ENCODE measurements at places on chromosomes 4 and X. TPM values are rescaled to one million over a fixed set of nuclear protein-coding genes. Genes with fewer than 3 reads are reported as not detected.
A peak's percentile ranks its signal among the peaks of the same experiment; 100 is the strongest.

The STK32B gene
- 7.8 TPM for polyA plus RNA-seq

The LNX1 gene
- 5.1 TPM for polyA plus RNA-seq

The MAGEB17 gene
- 0.13 TPM for polyA plus RNA-seq

The DMRTC1B gene
- 0.62 TPM for polyA plus RNA-seq

The LRAT gene
- 0.26 TPM for polyA plus RNA-seq

The TLR6 gene
- polyA plus RNA-seq, result 1.4 TPM

The RHOXF1 gene
- polyA plus RNA-seq, result not detected

The TLR2 gene
- 2.6 TPM for polyA plus RNA-seq

The ODAPH gene
- polyA plus RNA-seq, result not detected

DNA sequence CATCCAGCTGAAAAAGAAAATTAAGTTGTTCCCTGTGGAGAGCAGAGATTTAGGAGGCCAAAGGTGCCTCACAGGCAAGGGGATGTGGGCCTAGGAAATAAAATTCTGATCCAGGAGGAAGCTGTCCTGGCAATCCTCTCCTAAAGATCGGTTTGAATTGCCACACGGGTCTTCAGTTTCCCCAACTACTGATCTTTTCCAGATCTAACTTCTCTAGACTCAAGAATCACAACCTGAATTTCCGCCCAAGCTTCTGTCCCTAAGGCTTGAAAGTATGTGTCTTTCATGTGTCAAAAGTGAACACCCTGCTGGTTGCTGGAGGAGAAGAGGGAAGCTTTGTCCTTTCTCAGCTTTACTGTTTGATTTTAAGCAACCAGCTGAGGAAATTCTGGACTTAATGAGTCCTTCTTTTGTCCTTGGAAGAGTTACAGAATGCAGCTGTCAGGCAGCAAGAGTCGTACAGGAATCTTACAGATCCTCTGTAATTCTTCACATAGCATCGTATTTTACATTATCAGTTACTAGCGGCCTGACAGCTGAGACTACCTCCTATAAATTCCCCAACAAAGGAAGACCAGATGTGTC, 93.8 kb downstream of the INPP4B start:
- peak; percentile 32 for DNase-seq

DNA sequence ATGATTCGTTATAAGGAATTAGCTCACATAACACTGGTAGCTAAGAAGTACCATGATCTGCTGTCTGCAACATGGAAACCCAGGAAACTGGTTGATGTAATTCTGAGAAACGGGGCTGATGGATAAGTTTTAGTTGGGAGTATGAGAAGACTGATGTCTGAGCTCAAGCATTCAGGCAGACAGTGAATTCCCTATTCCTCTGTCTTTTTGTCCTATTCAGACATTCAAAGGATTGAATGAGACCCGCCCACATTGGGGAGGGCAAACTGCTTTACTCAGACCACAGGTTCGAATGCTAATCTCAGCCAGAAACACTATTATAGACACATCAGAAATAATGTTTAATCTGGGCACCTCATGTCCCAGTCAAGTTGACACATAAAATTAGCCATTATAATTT, 515.5 kb downstream of the STPG2 start:
- no peak for DNase-seq

GRCh38 chr4:169582203-169582602, 30.2 kb downstream of the NEK1 start:
- no peak for DNase-seq

DNA sequence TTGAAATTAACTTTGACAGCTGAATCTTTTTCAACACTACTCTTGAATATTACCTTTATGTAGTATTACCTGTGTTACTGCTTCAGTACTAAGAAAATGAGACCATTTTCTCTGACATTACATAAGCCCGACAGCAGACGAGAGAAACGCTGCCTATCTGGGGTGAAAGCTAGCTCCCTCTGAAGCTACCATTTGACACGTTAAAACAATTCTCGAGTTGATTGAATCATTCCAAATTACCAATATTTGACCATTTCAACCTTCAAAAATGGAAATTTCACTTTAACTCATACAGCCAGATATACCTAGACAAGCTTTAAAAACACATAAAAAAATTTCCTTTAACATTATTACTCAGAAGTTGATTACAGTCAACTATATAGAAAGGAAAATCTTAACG, 836 bp downstream of the GPM6A start:
- no peak for DNase-seq

GRCh38 chrX:26581091-26581490, 365.1 kb downstream of the MAGEB5 start:
- no peak for DNase-seq

GRCh38 chr4:153335665-153336064, 8.8 kb upstream of the MND1 start:
- DNase-seq, result no peak

DNA sequence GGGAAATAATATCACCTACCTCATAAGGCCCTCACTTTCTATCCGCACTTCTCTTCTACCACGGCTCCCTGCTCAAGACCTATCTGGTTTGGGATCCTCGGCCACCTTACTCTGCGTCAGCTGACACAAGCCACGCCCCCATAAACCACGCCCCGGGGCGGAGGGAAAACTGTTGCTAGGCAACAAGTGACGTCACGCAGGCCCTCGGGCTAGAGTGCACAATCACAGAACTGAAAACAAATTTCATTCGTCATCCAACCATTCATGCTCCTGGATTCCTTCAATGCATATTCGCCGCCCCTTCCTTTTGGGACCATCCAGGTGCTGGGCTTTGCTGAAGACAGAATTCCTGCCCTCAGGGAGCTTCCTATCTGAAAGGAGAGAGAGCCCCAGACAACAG, 66.3 kb downstream of the SMC1A start:
- DNase-seq, result no peak

GRCh38 chrX:38018766-38019425, 12.5 kb downstream of the SYTL5 start:
- peak; percentile 16 for DNase-seq

DNA sequence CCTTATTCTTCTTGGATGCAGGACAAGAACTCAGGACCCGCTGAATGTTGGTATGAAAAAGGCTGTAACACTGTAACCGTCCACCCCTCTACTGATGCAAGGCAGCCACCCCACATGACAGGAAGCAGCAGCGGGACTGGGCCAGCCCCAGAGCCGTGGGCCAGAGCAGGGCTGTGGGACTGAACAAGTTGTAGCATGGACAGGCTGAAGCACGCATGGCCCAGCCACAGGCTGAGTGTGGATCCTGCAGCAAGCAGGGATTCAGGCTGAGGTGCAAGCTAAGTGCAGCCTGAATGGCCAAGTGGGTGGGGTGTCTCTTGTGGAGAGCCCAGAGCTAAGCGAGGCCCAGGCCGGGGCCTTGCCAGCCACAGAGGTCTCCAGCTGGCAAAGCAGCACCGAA, 632.2 kb downstream of the SPOCK3 start:
- no peak for DNase-seq

DNA sequence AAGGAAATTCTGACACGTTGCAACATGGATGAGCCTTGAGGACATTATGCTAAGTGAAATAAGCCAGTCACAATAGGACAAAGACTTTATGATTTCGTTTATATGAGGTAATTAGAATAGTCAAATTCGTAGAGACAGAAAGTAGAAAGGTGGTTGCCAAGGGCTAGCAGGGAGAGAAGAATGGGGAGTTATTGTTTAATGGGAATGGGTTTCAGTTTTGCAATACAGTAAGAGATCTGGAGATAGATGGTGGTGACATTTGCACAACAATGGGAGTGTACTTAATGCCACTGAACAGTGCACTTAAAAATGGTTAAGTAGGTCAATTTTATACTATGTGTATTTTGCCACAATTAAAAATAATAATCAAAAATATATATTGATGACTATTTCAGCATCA, 43.4 kb upstream of the TMEM154 start:
- DNase-seq, result no peak

GRCh38 chrX:39897741-39898097, 200.0 kb downstream of the BCOR start:
- no peak for DNase-seq

DNA sequence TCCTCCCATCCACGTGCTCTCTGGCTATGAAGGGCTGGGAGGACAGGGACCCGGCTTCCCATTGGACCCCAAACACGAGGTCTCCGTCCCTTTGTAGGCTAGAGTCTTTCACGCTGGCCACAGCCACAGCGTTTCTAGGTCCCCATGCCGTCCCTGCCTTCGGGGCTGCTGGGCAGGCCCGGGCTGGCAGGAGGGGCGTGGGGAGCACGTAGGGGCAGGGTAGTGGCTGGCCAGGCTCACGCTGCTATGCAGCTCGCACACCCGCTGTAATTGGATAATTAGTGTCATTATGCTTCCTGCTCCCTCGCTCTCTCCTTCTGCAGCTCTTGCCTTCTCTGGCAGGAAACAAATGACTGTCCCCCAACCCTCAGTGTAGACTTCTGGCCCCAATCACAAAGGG, 9.8 kb downstream of the ATP2B3 start:
- no peak for DNase-seq

GRCh38 chrX:110394651-110395050, 36.0 kb downstream of the RTL9 start:
- no peak for DNase-seq

GRCh38 chr4:145795521-145795920, 115.6 kb downstream of the C4orf51 start:
- DNase-seq, result no peak

GRCh38 chr4:1351854-1352566, 5.0 kb downstream of the UVSSA start:
- peak; percentile 80 for DNase-seq

- DNase-seq, result no peak
Observed at GRCh38 chr4:89658701-89659024, 178.3 kb downstream of the SNCA start.

DNA sequence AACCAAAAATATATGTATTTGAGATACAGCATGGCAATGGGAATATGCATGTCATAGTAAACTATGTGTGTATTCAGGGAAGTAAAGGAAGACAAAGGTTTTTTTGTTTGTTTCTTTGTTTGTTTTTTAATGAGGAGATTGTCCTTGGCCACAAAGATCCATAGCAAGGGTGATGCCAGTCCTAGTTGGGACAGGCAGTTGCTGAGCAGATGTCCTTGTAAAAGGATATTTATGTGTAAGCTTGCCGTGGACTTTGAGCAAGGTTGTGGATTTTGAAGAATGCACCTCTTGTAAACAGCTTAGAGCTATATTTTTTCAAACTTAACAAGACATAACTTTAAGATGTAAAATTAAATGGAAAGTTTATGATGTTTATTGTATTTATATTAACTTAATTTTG, 69.9 kb upstream of the GABRE start:
- DNase-seq, result no peak

- no peak for DNase-seq
Observed at GRCh38 chr4:37424753-37425152, 180.2 kb downstream of the NWD2 start.

GRCh38 chr4:36414248-36414647, 132.8 kb downstream of the DTHD1 start:
- DNase-seq, result no peak

- peak; percentile 71 for DNase-seq
Observed at GRCh38 chrX:111270339-111270738, at the start of gene CAPN6. Gene CAPN6 (minus strand): TSS chrX:111270483. CDS start chrX:111263936, 6,547 bp downstream.

DNA sequence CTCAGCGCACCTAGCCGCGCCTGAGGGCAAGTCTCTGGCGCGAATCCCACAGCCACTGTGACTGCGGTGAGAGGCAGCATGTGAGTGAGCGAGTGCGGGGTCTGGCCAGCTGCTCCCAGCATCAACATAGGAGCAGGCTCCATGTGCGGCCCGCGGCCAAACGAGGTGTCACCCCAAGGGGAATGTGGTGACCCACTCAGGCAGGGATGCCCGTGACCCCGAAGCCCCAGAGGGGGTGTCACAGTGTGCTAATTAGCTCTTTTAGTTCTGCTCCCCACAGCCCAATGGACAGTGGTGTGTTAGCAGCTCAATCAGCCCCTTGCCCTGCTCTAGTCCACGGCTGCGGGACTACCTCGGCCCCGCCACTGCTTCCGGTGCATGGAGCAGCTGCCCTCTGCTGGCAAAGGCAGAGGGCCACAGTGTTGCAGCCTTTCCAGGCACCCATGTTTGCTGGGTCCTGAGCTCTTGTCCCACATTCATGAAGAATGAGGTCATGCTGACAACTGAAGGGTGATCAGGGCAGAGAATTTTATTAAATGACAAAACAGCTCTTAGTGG, 61.4 kb downstream of the AGA start:
- no peak for DNase-seq

- DNase-seq, result no peak
Observed at GRCh38 chrX:10015355-10015722, 48.2 kb downstream of the CLDN34 start.

GRCh38 chr4:3470244-3471097, 7.4 kb downstream of the DOK7 start:
- no peak for DNase-seq

DNA sequence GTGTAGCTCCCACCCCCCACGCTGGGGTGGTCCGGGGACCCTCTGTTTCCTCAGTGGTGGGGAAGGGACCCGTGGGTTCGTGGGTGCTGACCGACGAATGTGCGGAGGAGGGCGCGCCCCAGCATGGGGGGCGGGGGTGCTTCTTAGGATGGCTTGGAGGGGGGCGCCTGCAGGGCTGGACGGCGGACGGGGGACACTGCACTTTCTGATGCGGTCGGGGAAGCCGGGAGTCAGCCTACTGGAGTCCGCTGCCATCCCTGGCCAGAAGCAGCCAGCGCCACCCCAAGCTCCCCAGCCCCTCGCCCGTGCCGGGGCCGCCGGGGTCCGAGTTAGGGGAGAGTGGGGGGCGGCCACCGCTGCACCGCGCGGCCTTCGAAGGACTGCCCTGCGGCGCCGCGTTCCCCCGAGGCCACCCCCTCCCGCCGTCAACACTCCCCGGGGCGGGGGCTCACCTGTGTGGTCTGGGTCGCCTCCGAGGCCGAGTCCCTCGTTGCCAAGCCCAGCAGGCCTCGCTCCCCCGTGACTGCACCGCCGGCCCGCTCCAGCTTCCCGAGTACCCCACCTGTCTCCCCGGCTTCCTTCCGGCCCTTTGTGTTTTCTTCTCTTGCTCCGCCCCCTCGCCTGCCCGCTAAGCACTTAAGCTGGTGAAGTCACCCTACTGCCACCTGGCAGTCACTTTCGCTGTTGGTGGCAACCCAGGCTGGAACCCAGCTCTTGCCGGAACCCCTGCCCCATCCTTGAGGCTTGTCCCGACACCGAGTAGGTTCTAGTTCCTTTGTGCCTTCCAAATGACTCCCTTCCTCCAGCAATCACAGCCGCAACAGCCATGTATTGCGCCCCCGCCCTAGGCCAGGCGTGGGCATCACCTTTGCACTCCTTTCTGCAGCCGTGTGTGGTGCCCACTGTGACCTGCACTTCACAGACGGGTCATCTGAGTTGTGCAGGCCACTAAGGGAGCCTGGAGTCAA, at the start of gene OCIAD2:
Gene OCIAD2 (minus strand): TSS at position 569 of the 968 bp plus-strand sequence. CDS start 2,225 bp downstream, outside the sequence.
- peak; percentile 26 for DNase-seq

Measured in muscle of arm (tissue), 14 donors.